Cerebellar cortex (tissue), 1 donor: ENCODE measurements at places on chromosomes 4 and X.

DNA sequence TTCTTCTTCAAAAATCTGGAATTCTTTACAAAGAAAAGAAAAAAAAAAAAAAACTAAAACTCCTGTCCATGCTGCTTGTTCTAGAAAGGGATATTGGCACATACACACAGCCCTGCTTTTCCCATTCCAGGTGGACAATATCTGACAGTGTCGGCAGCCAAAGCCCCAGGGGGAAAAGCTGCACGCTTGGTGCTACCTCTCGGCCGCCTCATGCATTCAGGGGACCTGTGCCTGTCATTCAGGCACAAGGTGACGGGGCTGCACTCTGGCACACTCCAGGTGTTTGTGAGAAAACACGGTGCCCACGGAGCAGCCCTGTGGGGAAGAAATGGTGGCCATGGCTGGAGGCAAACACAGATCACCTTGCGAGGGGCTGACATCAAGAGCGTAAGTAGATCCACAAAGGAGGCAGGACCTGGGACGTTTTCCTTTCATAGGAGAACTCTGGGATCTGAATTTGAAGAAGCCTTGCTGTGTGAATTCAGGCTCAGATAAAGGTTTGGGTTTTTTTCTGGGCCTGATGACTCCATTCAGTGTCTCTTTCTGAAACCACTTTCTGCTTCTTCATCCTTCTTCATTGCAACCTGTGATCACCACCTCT is 71.9 kb downstream of the NPNT start:
- DNase-seq: no peak

GRCh38 chr4:151417164-151417571 is 8.2 kb downstream of the FHIP1A start:
- no peak for DNase-seq

- DNase-seq: peak; percentile 7
Observed at GRCh38 chrX:136711147-136711546, 63.2 kb downstream of the CD40LG start.

- no peak for DNase-seq
Observed at GRCh38 chr4:40176602-40177001, 20.2 kb upstream of the RHOH start.

GRCh38 chrX:136659174-136659573 is 11.2 kb downstream of the CD40LG start:
- DNase-seq: no peak

- DNase-seq: no peak
Observed at GRCh38 chr4:141121768-141122454, 11.4 kb downstream of the RNF150 start.

DNA sequence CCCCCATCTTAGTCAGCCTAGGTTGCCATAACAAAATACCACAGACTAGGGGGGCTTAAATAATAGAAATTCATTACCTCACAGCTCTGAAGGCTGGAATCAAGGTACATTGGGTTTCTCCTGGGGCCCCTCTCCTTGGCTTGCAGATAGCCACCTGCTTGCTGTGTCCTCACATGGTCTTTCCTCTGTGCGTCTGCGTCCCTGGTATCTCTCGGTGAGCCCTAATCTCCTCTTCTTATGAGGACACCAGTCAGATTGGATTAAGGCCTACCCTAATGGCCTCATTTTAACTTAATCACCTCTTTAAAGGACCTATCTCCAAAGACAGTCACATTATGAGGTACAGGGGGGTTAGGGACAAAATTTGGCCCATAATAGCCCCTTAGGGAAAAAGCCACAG is 98.0 kb downstream of the SH3KBP1 start:
- no peak for DNase-seq

- DNase-seq: peak; percentile 41
Observed at GRCh38 chr4:145179281-145179860, 1.0 kb downstream of the OTUD4 start.

DNA sequence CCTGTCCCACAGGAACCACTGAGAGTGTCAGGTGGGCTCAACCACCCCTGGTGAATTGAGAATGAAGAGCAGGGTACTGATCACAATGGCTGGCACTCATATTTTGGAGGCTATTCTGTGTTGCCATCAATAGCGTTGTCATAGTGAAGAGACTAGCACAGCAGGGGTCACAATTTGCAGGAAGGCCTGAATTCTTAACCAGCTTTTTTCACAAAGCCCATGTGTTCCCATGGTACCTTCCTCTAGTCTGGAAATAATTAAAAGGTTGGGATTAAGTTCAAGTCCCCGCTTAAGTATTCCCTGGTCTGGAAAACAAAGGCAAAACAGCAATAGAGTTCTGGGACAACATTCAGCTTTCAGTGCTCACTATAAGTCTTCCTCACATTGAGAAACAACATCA is 1051.7 kb downstream of the C4orf33 start:
- DNase-seq: no peak

GRCh38 chr4:30728311-30728710 is 8.1 kb downstream of the PCDH7 start:
- no peak for DNase-seq
